ENCODE measurements at places on chromosomes 16 and 17.

GRCh38 chr17:50186661-50187393, 14.6 kb downstream of the COL1A1 start:
- DNase-seq = no peak

- DNase-seq = no peak
Observed at GRCh38 chr17:66713533-66714042, 121.3 kb upstream of the CACNG5 start.

GRCh38 chr17:83122834-83123233, 43.4 kb downstream of the METRNL start:
- no peak for DNase-seq

DNA sequence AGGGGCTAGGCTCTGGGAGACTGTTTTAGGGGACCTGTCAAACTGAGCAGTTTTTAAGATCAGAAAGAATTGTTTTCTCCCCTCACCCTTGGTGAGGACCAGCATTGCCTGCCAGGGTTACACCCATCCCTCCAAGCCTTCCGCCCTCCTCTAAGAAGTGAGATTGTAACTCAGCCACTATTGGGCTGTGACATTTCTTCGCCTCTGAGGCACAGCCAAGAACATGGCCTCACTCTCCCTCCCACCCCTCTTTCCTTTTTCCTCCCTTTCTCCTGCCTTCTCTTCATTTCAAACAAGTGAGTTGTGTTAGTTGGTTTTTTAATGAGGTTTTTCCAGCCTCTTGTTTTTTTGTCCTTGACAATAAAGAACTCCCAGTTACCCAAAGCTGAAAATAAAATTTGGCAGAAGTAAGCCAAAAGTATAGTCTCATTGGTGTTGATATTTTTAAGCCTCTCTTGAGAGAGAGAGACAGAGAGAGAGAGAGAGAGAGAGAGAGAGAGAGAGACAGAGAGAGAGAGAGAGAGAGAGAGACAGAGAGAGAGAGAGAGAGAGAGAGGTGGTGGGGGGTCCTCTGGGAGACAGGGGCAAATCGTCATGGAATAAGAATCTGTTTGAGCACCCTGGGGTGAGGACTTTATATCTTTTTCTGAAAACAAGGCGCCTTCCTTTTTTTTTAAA, 77.2 kb upstream of the TBX2 start:
- no peak for DNase-seq

- DNase-seq = no peak
Observed at GRCh38 chr16:73006026-73006425, 41.9 kb downstream of the ZFHX3 start.

DNA sequence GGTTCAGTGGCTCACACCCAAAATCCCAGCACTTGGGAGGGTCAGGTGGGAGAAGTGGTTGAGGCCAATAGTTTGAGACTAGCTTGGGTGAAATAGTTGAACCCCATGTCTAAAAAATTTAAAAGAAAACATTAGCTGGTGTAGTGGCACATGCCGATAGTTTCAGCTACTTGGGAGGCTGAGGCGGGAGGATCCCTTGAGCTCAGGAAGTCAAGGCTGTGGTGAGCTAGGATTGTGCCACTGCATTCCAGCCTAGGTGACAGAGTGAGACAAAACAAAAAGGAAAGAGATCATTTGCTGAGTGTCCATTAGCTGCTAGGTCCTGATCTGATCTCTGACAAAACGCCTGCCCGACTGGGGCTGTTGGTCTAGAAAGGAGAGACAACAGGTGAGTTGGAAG, 14.1 kb upstream of the DBNDD1 start:
- DNase-seq = no peak

DNA sequence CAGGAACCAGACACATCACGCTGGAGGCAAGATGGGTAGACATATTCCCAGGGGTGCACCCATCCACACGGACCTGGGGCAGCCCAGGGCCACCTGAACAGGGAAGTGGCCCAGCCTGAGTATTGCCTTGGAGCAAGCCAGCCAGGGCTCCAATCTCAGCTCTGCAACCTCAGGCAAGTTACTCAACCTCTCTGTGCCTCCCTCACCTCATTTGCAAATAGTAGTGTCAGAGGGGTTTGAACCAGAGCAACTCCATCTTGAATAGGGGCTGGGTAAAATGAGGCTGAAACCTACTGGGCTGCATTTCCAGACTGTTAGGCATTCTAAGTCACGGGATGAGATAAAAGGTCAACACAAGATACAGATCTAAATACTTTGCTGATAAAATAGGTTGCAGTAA, 35.1 kb upstream of the SNN start:
- no peak for DNase-seq

DNA sequence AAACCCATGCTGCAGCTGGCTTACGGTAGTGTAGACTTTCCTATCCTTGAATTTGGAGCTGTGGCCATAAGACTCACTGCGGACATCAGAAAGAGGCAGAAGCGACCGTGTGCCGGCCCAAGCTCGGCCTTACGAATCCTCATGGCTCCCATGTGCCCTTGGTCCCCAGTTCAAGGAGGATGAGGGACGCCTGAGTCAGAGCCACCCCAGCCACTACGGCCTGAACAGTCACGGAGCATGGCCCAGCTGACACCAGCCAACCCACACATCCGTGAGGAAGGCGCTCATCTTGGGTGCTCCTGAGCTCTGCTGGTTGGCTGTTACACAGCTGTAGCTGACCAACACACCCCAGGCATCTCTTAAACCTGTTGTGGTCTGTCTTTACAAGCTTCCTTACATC, 44.0 kb downstream of the ZCCHC14 start:
- no peak for DNase-seq

- no peak for DNase-seq
Observed at GRCh38 chr16:81636298-81636993, 142.6 kb upstream of the PLCG2 start.

- no peak for DNase-seq
Observed at GRCh38 chr16:61014869-61015268, 1021.4 kb downstream of the CDH8 start.

- DNase-seq = no peak
Observed at GRCh38 chr16:8867216-8867931, 1.4 kb downstream of the CARHSP1 start.

DNA sequence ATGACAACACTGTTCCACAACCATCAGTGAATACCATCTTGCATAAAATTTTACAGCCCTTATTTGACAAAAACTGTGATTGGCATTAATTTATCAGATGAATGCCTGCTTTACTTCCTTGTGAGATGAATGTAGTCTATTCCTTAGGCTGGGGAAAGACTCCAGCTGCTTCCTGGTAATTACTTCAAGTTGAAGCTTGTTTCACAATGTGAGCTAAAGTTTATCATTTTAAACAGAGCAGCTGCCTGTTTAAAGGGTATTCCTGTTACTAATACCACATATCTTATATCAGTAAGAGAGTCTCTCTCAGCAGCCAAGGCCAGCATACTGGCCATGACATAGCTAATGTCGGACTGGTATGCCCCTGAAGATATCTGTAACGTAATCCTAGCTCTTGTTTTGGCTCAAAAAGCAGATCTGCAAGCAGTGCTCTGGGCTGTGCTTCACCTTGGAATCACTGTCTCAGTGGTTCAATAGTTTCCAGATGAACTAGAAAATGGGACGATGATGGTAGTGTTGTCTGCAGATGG, 13.2 kb upstream of the ARL2BP start:
- DNase-seq = no peak

GRCh38 chr16:3718628-3719027, 1.3 kb upstream of the TRAP1 start:
- DNase-seq = no peak

GRCh38 chr16:5386989-5387388, 289.4 kb upstream of the EEF2KMT start:
- DNase-seq = no peak

DNA sequence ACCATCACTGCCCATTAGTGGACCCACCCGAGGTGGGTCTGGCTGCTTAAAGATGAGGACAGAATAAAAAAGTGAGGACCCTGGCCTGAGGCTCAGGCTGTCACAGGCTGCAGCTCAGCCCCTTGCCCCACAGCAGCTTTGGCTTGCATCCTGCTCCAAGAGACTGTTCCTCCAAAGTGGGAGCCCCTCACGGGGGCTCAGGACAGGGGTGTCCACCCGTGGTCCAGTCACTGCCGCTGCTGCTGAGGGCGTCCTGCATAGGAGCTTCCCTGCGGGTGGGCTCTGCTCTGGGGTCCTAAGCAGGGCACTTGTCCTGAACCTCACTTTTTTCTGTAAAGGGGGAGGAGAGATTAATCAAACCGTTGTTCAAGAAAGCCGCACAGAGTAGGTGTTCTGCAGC, 47.8 kb downstream of the SREBF1 start:
- no peak for DNase-seq

DNA sequence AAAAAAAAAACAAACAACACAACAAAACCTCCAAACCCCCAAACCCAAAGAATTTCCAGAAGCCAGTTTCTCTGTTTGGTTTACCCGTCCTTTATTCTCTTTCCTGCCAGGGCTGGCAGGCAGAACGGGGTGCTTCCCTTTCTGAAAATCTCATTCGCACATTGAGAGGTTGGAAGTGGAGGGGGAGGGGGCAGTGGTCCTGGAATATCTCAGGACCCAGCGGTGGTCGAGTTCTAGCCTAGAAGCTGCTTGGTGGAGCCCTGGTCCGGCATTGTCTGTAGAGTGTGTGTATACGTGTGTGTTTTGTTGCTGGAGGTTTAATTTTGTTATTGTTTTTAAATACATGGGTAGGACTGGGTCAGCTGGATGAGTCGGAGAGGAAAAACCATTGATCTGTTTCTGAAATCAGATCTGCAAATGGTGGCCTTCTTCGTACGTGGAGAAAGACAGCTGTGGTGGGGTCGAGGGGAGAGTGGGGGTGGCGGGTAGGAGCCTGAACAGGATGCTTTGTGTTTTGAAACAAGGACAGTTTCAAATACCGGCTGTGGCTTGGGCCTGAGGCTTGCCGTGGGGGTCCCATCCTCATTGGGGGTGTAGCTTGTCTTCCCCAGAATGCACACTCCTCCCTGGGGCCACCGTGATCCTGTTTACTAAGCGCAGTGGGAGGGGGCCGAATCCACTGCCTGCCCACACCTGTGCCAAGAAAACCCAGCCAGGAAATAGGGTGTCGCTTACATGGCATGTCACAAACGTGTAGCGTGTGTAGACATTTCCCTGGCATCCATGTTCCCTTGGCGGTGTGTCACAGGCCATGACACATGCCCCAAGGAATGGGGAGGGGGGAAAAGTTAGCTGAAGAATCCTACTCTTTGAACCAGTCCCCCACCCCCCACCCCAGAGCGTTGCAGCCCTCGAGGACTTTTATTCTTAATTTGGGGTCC, 1.6 kb downstream of the CMIP start:
- DNase-seq = no peak

DNA sequence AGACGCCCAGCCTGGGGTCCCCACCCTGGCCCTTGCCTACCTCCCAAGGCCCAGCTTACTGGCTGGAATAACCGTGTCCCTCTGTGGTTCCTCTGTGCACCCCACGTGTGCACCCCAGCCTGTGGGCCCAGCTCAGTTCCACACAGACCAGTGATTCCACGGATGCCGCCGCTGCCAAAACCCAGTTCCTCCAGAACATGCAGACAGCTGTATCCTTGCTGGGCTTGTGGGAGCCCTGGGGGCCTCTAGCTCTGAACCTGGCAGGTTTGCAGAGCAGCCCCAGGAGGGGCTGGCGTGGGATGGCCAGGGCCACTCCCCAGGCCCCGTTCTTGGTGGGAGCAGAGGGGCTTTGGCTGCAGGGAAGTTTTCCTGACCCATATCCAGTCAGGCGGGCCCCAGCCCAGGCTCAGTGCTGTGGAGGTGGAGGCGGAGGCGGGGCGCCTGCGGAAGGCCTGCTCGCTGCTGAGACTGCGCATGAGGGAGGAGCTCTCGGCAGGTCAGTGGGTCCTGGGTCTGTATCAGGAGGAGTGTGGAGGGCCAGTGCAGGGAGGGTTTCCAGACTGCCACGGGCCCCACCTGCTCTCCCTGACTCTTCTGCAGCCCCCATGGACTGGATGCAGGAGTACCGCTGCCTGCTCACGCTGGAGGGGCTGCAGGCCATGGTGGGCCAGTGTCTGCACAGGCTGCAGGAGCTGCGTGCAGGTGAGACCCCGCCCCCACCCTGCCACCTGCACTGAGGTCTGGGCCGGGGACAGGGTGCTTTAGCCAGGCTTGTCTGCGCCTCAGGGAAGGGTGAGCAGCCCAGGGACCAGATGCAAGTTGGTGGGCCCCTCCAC, 2.3 kb downstream of the TEDC2 start:
- DNase-seq = no peak

DNA sequence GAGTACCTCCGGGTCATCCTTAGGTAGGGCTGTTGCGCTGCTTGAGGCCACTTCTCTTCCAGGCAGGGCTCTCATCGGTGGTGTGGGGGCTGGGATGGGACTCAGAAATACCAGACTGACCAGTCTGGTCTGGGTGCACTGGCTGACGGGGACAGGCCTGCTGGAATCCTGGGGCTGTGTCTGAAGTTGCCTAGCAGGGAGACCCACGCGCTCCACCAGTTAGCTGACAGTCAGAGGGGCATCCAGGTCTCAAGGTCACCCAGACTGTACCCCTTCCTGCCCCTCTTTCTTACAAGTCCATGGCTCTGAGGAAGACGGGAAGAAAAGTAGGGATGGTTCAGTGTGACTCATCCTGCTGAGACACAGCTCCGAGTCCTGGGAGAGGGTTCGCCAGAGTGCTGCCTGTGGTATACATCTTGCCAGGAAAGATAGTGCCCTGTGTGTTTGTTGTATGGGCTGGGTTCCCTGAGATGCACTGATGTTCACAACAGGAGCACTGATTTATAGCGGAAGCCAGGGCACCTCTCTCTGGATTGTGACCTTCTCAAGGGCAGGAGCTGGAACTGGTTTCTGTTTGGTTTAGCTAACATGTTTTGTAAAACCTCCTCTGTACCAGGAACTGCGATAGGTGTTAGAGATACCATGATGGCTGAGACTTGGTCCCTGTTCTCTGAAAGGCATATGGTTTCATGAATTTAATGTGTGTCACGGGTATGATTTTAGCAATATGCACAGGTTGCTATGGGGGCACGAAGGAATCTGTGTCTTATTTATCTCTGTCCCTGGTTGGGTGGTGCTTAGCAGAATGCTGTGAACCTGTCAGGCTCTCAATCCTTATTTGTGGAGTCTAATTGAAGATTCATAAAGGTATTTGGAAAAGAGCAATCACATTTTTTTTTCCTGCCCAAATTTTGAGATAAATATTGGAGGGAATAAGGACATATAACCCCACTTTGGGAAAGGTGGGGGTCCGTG, 97.5 kb downstream of the OR1D5 start:
- DNase-seq = no peak

GRCh38 chr16:11405331-11406176, 60.3 kb downstream of the RMI2 start:
- DNase-seq = no peak

DNA sequence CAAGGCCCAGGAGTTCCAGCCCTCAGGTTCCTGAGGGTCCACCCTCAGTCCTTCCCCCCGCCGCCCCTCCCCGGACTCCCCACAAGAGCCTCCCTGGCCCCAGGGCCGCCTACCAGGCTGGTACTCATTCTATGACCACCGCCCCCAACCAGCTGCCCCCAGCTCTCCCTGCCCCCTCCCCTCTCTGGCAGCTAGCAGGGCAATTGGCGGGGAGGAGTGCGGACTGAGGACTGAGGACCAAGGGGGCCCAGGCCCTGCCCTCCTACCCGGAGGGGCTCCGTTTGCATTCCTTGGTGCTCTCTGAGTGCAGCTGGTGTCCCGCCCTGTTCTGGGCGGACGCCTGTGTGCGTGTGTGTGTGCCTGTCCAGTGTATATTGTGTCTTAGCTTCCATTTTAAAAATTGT, 19.1 kb downstream of the UNC13D start:
- DNase-seq = no peak

GRCh38 chr17:28154214-28154613, 111.7 kb downstream of the NLK start:
- DNase-seq = no peak

All from T-helper 22 cell (primary cell).